ENCODE measurements at places on chromosomes 3 and 15.

- peak; percentile 64 for DNase-seq
Measured at GRCh38 chr3:10772271-10773161, 43.5 kb upstream of the SLC6A11 start.

GRCh38 chr3:197010556-197011351, 18.9 kb downstream of the MELTF start:
- DNase-seq = no peak

GRCh38 chr15:39270221-39270855, 310.5 kb upstream of the THBS1 start:
- DNase-seq = no peak

- no peak for DNase-seq
Measured at GRCh38 chr15:88423331-88423730, 43.9 kb downstream of the MRPL46 start.

DNA sequence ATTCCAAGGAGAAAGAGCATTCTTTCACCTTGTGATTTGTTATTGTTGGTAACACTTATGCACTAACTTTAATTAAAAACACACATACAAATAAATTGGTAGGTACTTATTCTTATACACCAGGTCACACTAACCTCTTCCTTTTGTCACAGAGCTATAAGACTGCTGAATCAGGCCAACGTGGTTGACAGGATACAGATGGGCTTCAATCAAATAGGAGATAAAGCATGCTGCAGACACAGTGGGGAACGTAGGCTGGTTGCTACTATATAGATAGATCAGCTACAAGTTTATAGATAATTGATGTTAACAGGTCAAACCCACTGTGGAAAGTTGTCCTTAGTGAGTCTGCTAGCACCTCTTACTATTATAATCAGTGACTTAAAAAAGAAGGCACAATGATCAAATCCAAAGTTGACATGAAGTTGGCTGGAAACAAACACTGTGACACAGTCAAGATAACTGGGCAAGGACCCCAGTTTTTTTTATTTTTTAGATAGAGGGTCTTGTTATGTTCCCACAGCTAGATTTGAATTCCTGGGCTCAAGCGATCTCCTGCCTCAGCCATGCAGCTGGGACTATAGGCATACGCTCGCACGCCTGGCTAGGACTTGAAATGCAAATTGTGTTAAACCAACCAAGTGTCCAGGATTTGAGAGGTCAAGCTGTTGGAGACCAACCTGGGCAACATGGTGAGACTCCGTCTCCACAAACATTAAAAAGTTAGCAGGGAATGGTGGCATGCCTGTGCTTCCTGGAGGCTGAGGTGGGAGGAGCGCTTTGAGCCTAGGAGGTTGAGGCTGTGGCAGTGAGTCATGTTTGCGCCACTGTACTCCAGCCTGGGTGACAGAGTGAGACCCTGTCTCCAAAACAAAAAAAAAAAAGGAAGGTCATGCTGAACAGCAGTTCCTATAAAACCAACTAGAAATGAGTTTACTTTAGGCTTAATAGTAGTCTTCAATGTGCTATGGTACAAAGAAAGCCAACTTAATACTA, 97.9 kb upstream of the MEX3B start:
- no peak for DNase-seq

DNA sequence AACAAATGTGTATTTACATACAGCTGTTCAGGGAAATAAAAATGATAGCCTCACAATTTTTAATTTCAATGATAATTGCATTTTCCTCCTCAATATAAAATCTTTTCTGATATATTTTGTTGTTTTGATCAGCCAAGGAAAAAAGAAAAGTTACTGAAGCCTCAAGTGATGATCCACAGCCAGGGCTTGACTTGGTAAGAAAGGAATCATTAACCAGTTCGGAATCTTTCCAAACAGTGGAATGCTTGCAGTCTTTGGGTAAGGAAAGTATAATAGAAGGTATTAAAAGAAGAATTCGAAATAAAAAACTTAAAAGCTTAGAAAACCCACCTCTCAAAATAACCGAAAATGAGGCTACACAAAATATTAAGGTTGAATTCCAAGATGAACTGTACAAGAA, 1.0 kb downstream of the TOPAZ1 start:
- no peak for DNase-seq

- DNase-seq = no peak
Measured at GRCh38 chr3:129442947-129443346, 2.9 kb downstream of the IFT122 start.

GRCh38 chr3:100113723-100114412, 433 bp downstream of the FILIP1L start:
- no peak for DNase-seq

- no peak for DNase-seq
Measured at GRCh38 chr15:85490856-85491255, 110.5 kb downstream of the AKAP13 start.

DNA sequence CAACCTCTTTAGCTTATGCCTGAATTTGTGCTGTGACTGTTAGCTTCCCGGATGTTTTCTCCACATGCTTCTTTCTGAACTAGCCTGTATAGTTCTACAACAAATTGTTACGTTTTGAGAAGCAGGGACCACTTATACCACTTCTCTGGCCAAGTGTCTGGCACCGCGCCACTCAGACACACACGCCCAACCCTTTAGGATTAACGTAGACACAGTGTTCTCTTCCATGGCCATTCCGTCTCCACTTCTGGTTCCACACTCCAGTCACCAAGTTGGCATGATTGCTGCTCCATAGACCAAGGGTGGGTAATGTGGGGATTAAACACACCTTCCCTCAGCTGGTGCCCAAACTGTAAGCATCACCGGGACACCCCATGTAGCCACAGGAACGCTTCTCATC, 755 bp upstream of the TMEM108 start:
- no peak for DNase-seq

DNA sequence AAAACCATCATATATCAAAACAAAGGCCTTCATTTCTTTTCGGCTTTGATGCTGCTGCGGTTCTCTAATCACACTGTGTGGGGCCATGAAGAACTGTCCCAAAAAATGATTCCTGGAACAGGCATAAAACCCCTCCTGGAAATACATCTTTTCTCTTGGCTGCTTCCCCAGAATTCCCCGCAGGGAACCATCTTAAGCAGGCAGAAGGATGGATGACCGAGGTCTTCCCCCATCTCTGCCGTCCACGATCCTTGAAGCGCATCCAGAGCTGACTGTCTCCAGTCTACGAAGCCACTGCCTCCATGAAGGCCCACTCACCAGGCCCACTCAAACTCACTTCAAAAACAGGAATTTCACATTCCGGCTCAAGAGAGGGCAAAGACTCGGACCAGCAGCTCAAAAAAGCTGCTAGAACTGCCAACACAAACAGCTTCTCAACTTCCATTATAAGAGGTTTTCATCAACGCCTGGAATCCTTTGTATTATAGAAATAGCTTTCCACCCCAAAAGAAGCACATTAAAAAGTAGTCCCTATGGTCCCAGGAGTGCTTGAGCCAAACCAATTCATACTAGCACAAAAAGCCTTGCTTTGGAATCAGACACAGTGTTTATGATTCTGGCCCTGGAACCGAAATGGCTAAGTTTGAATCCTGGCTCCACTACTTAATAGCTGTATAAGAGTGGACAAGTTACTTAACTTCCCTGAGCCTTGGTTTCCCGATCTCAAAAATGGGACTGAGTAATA, 487.5 kb upstream of the WNT5A start:
- DNase-seq = no peak

- DNase-seq = no peak
Measured at GRCh38 chr3:10815487-10815886, 541 bp upstream of the SLC6A11 start.

All from iPS-NIHi11 (cell line).